ENCODE measurements at places on chromosomes 13 and 19. TPM values are rescaled to one million over a fixed set of nuclear protein-coding genes. Genes with fewer than 3 reads are reported as not detected.

Gene KLK11
- total RNA-seq: not detected

Gene MED25
- total RNA-seq: 42.3 TPM

GRCh38 chr19:17671906-17672305 is 16.2 kb downstream of the UNC13A start:
- DNase-seq: no peak

- DNase-seq: no peak
Observed at GRCh38 chr19:7942981-7943443, 454 bp downstream of the TIMM44 start.

GRCh38 chr13:38980750-38981078 is 9.9 kb downstream of the STOML3 start:
- no peak for DNase-seq
